Cardiac septum (tissue), 1 donor: ENCODE measurements at places on chromosomes 5 and 9.
A peak's percentile ranks its signal among the peaks of the same experiment; 100 is the strongest.

DNA sequence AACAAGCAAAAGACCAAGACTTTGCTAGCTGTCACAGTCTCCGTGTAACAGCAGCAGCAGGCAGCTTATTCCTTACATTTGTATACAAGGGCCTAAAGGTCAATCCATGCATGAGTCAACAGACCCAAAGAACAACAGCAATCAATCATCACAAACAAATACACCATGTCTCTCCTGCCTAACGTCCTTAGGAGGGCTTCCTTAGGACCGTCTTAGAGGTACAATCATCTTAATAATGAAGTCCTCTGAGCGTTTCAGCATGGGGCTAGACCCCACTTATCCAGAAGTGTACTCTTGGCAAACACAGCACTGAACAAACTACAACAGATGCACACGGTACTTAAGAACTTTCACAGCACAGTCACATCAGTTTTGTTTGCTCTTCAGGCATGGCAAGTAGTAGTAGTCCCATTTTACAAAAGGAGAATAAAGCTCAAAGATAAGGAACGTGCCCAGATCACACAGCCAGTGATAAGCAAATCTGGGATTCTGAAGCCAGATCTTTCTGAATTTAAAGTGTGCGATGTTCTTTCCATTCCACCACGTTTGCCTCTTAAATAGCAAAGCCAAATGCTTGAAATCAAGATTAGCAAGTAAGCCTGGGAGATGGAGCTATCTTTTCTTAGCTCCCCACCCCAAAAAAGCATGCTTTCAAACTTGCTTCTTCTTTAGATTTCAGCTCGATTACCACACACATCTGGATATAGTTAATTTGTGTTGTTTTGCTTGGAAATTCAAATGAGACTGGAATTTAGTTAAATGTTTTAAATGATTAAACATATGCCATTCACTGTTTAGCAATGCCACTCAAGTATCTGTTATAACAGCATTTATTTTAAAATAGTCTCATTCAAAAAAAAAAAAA is 24.2 kb downstream of the PSMB7 start:
- DNase-seq = no peak

DNA sequence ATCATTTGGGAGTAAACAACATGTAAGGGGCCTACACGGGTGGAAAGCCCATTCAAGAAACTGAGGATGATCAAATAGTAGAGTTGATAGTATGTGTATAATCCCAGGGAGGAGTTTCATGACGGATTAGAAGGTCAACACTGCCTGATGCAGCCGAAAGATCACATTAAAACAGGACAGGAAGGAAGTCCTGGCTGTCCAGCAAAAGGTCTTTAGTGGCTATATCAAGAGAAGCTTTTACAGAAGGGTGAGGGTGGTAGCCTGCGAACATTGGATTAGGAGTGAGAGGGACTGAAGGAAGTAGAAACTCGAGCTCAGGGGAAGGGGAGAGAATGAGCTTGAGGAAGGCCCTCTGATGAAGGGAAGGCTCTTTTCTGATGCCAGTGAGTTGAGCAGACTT is 36.0 kb downstream of the DOCK8 start:
- DNase-seq = no peak

- DNase-seq = no peak
These were observed 6.5 kb upstream of the PAX5 start for GRCh38 chr9:37040508-37041127.

DNA sequence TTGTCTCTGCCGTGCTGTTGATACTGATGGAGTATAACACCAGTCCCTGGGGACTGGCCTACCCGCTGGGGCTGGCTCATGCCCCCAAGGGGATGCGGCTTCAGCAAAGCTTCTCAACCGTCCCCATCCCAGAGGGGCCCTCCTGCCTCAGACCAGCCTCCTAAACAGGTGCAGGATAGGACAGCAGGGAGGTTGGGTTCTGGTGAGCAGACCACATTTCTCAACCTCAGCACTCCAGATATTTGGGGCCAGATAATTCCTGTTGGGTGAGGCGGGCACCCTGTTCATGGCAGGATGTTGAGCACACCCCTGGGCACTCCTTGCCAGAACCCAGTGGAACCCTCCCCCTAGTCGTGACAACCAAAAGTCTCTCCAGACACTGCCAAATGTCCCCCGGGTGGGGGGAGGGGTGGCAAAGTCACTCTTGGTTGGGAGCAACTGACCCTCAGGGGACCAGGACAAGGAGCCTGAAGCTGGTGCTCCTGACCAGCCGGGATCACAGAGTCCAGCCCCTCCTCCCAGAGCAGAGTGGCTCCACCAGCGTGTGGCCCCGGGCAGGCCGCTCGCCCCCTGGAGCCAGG is 107.8 kb downstream of the ZNF354C start:
- DNase-seq = peak; percentile 59

- no peak for DNase-seq
These were observed 48.8 kb downstream of the GRAMD2B start for GRCh38 chr5:126471875-126472537.
